ENCODE measurements at places on chromosomes 6 and 20.

- DNase-seq = no peak
These were observed 35.9 kb downstream of the CDYL start for GRCh38 chr6:4812068-4812467.

GRCh38 chr6:21738180-21739094 is 144.9 kb downstream of the SOX4 start:
- DNase-seq = no peak

DNA sequence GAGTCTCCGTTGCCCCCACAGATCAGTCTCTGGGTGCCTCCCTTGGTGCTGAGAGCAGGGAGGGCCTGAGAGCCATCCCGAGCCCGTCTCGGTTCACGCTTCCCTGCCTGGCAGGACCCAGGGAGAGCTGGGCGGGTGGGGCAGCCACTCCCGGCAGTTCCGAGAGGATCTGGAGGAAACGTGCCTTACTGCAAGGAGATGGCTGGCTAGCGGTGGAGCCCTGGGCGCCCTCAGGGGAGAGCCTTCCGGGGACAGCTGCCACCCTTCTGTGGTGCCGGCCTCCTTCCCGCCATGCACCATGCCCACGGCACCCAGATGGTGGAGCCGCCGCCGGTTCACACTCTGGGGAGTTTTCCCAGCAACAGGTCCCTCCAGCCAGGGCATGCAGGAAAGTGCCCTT is 45.8 kb upstream of the SLCO4A1 start:
- no peak for DNase-seq

DNA sequence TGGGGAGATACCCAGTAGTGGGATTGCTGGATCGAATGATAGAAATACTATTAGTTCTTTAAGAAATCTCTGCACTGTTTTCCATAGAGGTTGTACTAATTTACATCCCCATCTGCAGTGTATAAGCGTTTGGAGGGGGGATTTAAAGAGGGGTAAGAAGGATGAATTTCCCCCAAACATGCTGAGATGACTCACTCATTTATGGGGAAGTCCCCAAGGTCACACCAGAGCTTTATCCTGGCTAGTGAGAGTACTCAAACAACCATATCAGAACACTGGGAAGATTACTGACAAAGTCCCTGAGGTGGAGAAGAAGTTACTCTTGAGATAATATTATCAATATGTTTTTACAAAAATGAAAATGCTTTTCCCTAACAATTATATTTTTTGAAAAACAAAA is 44.0 kb downstream of the ROS1 start:
- DNase-seq = no peak

GRCh38 chr6:29995340-29995777 is 53.0 kb downstream of the HLA-A start:
- DNase-seq = no peak

- DNase-seq = no peak
These were observed at the start of gene ZBTB46 for GRCh38 chr20:63830841-63831588. Gene ZBTB46 (minus strand): TSS chr20:63831264. CDS start chr20:63790757, 40,507 bp downstream.

DNA sequence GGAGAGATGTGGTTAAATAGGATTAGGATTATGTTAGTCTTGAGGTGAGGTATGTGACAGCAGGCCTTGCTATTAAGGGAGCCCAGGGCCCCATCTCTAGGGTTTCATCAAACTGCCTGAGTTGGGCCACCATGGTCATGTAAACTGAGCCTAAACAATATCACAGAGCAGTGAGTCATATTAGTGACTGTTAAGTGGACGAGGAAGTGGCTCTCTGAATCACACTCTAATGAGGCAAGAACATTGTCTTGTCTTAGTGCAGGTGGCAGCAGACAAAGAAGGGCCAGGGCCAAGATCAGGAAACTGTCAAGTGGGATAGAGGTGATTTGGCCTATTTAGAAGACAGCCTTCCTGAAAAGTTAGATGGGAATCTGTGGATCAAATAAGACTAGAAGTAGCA is 23.1 kb downstream of the ENPP3 start:
- no peak for DNase-seq

DNA sequence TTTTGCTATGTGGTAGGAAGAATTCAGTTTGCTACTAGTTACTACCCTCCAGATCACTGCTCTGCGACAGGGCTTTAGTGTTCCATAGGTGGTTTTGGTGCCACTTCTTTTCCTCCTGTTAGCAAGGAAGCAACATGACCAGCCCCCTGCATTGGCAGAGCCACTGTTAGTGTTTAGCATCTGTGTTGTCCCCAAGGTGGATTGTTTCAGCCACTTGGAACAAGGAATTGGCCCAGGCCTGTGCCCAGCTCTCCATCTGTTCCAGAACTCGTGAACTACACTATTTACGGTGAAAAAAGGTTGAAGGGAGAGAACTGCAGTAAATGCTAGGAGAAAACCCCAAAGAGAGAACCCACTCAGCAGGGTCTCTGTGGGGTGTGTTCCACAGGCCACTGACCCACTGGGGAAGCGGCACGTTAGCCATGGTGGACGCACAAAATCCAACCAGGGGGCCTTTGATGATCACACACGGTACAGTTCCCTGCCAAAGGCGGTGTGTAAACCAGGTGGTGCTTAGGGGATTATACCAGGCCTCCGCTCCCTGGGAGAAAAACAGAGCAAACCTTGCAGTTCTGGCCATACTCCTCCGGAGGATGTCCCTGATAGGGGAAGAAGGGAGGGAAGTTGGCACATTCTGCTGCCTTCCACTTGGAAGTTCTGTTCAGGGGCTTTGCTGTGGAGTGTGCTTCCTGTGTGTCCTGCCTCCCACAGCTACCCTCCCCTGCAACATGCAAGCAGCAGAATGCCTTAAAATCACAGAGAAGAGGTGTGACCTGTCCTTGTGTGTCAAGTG is 72.3 kb downstream of the LYRM2 start:
- DNase-seq = no peak

DNA sequence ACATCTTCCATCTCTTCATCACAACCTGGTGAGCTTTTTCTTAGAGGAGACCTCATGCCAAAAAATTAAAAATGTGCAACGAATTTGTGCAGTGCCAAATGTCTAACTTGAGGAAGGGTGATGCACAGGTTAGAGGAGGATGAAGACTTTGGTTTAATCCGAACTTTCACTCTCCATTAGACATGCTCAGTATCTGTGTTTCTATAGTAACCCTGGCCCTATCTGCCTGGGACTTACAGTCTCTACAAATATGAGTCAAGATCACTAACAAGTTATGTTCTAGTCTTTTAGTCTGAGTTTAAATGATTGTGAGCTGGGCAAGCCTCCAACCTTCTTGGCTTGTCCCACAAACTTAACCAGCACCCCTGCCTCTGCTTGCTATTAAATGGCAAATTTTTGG is 377.0 kb downstream of the BMP2 start:
- no peak for DNase-seq

GRCh38 chr20:63093966-63094766 is 87.4 kb upstream of the BHLHE23 start:
- no peak for DNase-seq

DNA sequence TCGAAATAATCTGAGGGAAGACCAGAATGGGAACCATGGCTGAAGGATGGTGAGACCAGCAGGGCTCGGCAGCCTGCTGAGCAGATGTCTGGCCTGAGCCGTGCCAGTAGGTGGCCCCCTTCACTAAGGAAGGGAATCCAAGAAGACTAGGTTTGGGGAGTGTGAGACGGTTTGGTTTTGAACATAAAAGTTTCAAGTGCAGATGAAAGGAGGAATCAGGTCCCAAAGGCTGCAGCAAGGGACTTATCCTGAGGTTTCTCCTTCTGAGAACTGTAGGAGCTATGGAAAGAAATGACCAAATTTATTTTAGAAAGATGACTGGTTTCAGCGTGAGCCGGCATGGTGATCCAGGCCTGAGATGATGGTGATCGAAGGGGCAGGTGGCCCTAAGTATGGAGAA is 4.6 kb upstream of the OSER1 start:
- peak; percentile 75 for DNase-seq

DNA sequence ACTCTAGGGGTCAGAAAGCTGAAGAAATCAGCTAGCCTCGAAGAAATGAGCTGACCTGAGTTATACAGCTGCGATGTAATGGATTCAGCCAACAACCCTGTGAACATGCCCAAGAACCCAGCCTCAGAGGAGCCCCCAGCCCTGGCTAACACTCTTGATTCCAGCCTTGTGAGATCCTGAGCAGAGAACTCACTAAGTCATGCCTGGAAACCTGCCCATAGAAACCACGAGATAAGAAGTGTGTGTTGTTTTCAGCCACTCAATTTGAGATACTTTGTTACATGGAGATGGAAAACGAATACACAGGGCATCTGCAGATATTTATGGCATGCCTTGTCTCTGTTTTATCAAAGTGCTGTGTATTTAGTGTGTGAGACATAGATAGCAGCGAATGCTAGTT is 265.2 kb downstream of the QKI start:
- DNase-seq = no peak

DNA sequence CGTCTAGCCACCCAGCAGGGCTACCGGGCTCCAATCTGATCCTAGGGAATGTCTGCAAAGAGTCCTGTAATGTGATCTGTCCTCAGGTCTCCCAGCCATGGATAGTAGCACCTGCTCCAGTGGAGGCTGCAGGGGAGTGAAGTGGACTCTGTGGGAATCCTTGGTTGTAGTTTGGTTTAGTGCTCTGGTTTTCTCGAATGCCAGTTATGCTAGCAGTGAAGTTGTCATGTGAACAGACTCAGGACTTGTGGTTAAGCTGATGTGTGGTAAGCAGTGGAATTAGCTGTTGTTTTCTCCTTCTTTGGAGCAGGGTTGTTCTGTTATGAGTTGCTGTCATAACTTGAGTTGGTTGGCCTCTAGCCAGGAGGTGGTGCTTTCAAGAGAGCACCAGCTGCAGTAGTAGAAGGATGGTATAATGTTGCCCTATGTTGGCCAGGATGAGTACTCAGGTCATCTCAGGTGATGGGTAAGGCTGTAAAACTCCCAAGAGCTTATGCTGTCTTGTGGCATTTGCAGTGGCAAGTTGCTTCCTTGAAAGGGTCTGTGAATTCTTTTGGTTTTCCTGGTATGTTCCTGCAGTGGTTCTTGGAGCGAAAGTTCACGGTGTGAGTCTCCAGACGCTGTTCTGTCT is 390.2 kb downstream of the UTRN start:
- peak; percentile 83 for DNase-seq

GRCh38 chr20:33539129-33539528 is 49.2 kb downstream of the CBFA2T2 start:
- DNase-seq = no peak

GRCh38 chr6:20955751-20956150 is 421.5 kb downstream of the CDKAL1 start:
- DNase-seq = no peak

DNA sequence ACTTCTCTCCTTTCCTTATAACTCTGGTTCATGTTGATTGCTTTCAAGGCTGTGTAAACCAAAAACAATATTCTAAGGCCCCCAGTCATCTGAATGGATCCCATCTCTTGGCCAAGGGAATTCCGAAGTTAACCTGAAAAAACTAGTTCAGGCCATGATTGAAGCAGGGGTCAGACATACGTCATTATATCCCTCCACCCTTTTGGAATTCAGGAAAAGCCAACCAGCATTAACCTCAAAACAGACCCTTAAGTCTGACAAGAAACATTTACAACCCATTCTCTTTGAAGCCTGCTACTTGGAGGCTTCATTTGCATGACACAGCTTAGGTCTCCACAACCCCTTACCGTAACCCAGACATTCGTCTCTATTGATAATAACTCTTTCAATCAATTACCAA is 39.7 kb downstream of the SLC26A8 start:
- no peak for DNase-seq

DNA sequence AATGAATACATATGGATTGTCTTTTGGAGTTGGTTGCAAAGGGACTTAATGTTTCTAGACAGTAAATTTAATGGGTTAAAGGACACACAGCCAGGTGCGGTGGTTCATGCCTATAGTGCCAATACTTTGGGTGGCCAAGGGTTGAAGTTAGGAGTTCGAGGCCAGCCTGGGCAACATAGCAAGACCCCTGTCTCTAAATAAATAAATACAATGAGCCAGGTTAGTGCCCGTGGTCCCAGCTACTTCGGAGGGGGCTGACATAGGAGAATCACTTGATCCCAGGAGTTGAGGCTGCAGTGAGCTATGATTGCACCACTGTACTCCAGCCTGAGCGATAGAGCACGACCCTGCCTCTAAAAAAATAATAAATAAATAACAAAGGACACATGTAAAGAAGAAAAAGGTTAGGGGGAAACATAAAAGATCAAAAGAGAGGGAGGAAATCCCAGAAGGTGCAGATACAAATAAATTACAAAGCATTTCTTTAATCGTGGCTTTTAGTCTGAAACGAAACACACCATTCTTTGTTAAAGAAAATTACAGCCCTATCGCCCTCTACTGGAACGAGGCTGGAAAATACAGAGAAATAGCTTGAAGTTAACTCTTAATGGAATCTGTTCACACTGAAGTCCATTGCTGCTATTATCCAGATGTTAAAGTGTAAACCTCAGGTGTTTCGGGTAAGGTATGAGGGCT is 42.6 kb upstream of the SCML4 start:
- peak; percentile 46 for DNase-seq

- no peak for DNase-seq
These were observed 22.6 kb downstream of the B4GALT5 start for GRCh38 chr20:49690899-49691620.

GRCh38 chr6:17869010-17869752 is 118.3 kb downstream of the KIF13A start:
- no peak for DNase-seq

GRCh38 chr6:109165392-109165974 is 70.2 kb downstream of the CEP57L1 start:
- DNase-seq = no peak

All from activated CD4-positive, alpha-beta T cell treated with anti-CD3 and anti-CD28 coated beads, Interleukin-2, amount 50 U/mL, for 16 hours (primary cell).